ENCODE measurements at places on chromosomes 3 and 15. TPM values are rescaled to one million over a fixed set of nuclear protein-coding genes. Genes with fewer than 3 reads are reported as not detected.

The ISL2 gene
- not detected for total RNA-seq

The SNRPN gene
- total RNA-seq: 155 TPM

The LTF gene
- 1.7 TPM for total RNA-seq

The PDIA5 gene
- total RNA-seq: 77.5 TPM

The AGTR1 gene
- total RNA-seq: 0.30 TPM

The AQP9 gene
- total RNA-seq: not detected

Data from smooth muscle cell of the pulmonary artery (primary cell).